ENCODE measurements at places on chromosomes 2 and 18.

DNA sequence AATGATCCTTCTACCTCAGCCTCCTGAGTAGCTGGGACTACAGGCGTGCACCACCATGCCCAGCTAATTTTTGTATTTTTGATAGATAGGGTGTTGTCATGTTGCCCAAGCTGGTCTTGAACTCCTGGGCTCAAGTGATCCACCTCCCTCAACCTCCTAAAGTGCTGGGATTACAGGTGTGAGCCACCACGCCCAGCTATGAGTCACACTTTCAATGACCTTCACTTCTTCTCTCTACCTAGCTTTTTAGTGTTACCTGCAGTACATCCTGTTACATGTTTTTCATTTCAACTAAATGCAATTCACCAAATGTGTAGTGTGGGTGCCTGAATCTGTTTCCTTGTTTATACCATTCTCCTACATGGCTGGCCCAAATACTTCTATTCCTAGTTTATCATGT lies 64.0 kb downstream of the SLC39A10 start:
- no peak for DNase-seq

- DNase-seq: no peak
Measured at GRCh38 chr2:16666449-16666801, 791 bp upstream of the CYRIA start.

DNA sequence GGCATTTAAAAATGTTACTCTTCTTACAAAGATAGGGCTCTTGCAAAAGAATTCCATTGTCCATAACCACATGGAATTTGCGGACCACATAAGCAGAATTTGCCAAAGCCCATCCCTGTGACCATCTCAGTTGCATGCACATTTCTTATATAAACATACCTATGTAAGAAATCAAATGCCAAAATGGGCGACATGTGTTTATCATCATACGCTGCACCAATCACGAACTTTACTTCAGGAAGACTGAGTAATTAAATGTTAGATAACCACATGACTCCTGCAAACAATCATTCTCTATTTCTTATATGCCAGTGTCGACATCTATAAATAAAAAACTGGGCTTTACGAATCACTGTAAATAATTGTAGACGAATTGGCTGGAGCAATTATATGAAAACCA lies 186.1 kb upstream of the RBMS1 start:
- DNase-seq: no peak

DNA sequence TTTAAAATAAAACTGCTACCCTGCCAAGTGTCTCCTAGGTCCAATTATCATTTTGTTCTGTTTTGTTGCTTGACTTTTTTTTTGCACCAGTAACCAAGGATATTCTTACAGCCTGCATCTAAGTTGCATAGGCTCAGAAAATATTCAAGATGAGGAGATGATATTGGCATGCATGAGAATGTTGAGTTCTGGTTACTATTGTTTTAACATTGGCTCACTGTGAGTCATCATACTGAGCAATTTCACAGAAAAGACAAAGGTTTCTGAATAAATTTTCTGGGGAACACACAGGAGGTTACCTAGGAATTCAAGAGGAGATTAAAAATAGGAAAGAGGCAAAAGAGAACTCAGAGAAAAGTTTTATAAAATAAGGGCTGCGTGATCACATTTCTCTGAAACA lies 84.8 kb upstream of the POU3F3 start:
- no peak for DNase-seq

DNA sequence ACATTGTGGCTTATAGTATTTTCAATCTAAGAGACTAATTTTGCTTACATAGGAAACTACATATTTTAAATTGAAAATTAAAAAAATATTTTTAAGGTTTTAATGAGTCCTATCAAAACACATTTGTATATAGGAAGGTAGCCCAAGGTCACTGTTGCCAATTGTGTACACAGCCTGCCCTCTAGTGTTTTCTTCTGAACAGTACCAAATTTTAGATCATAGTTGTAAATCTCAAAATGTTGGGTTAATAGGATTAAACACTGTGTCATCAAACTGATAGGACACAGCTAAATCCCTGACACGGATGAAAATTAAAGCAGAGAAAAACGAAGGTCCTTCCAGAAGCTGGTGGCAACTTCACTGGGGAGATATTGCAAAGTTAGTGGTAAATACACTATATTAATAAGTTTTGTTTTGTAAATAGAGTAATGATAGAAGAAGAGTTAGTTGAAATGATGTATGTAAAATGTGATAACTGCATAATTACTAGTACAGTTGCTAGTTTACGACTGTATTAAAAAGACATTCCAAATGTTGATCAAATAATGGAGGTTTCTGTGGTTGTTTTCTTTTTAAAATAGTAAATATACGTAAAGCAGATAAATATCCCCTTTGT lies 19.7 kb downstream of the CLUL1 start:
- no peak for DNase-seq

- DNase-seq: no peak
Measured at GRCh38 chr2:19710230-19710629, 191.6 kb downstream of the TTC32 start.

DNA sequence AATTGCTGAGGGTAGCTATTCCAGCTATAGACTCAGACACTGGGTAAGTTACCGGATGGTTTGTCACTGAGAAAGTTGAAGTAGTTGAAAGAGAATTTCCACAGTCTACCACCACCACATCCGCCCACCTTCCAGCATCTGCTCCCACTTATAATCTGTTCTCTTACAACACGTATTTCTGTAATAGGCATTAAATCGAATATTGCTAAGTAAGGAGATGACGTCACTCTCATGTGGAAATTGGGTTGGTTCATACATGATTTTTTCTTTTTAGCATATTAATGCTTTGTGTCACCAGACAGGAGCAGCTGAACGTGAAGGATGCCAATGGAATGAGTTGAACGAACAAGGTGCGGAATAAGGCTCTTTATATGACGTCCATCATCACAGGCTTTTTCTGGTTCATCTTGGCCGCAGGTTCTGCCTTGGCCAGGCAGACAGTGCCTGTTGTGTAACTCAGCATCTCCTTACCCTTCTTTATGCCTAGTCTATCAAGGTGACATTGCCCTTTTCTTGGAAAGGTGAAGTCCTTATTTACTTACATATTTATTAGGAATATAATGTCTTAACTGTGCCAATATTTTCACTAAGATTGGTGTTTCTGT lies 45.9 kb downstream of the THUMPD2 start:
- no peak for DNase-seq

DNA sequence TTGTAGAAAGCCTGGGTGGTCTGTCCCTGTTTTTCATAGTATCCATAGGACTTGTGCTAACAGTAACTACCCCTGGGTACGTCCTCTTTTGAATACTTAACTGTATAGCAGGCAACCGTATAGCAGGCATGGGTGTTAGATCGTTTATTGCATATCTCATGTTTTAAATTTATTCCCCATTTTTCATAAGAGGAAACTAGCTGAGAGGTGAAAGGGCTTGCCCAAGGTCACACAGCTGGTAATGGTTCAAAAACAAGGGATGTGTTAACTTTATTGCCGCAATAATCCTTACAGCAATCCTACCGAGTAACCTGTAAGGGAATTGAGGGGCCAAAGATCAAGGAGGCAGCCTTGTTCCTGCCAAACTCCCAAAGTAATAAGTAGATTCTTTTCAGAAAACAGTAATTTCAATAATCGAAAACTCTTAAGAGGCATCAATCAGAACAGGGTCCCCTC lies 990 bp upstream of the MGAT4A start:
- DNase-seq: no peak

DNA sequence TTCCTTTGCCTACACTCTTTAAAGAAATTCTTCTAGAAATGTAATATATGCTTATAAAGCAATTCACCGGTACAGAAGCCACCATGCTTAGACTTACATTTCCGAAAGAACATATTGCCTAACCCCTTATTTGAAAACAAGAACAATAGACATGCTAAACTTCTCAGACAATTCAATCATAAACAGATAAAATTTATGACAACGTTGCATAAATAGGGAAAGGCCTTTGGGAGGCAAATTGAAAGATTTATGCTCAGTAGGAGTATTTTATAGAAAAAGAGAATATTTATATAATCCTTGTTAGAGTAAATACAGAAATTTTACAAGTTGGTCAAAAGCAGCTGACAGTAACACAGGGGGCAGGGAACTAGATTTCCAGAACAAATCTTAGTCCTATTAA lies 16.2 kb upstream of the MEP1B start:
- no peak for DNase-seq

DNA sequence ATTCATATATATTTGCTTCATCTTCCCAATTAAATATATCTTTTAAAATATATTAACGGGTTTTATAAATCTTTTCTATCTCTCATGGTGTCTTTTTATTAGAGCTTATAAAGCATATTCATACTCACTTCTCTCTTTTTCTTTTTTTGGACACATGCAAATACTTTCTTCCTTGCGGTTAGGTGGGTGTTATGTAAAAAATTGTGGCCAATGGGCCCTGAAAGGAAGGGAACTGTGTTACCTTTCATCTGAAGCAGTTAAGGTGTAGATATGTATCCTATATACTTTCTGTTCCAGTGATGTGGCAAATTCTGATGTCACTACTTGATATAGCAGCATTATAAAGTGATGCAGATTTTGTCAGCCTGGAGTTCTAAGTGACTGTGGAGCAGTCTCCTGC lies 714.5 kb downstream of the PLCL1 start:
- no peak for DNase-seq

All from activated CD8-positive, alpha-beta memory T cell treated with anti-CD3 and anti-CD28 coated beads for 48 hours (primary cell).